ENCODE measurements at places on chromosomes 2 and 18.

DNA sequence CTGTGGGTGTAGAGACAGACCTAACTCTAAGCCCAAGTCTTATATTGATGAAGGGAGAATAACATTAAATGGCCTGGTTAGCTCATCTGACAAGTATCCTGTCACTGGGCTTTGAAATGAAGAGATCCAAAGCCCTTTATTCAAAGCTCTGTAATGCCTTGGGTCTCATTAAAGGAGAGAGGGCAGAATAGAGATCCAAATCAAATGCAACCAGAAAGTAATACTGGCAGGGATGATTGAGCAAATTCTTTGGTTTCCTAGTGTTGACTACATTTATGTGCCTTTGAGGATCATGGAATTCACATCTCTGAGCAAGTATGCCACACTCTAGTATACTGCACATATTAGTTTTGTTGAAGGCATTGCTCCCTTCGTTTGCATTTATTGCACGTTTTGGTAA lies 147.9 kb upstream of the CAVIN2 start:
- no peak for DNase-seq

DNA sequence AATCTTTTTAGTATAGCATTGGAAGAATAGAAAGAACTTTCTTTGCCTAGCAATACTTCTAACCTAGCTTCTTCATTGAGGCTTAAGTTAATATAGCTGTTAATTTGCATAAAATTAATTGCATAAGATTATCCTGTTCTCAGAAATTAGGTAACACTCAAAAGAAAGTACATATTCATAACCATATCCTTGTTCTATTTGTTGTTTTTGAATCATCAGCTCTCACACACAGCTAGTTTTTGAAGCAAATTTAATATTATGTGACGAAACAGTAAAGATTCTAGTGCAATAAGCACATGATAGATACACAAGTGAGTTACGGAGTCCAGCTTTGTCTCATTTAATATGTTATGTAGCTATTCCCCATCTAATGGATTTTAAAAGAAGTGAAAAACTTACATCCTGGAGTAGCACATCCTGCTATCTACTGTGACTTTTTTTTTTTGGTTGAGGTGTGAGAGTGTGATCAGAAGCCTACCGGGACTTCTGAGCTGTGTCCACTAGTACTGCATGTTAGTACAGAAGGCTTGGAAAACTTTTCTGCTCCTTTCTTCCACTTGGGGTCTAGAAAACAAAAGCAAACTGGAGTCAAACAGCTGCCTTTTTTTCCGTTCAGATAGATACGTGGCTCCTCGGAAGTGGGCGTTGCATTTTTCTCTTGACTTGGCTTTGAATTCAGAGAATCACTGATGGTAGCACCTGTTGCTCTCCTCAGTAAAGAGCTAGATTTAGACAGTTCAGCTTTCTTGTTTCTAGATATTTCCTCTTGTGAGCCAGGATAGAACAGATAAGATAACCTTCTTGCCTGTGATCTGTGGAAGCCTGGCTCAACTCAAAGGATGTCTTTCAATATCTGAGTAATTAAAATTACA lies 27.2 kb downstream of the KDM3A start:
- DNase-seq = no peak

- no peak for DNase-seq
These were observed 1.8 kb downstream of the HNMT start for GRCh38 chr2:137966043-137966442.

GRCh38 chr2:43288417-43289305 lies 62.3 kb upstream of the ZFP36L2 start:
- no peak for DNase-seq

GRCh38 chr2:192184349-192184748 lies 10.4 kb downstream of the TMEFF2 start:
- DNase-seq = no peak

- DNase-seq = no peak
These were observed 1348.0 kb upstream of the TMEFF2 start for GRCh38 chr2:193542762-193543161.

Measured in ELR (cell line).